ENCODE measurements at places on chromosomes 12 and 14.

DNA sequence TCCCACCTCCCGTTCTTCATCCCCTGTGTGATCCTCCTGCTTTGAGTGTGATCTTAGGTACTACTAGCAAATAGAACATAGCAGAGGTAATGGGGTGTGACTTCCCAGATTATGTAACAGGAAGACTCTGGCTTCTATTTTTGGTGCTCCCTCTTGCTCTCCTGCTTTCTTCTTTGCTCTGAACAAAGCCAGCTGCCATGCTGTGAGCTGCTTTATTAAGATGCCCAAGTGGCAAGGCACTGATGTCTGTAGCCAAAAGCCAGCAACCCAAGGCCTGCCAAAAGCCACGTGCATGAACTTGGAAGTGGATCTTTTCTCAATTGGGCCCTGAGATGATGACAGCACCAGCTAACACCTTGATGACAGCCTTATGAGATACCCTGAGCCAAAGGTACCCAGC, 5.8 kb upstream of the MFAP5 start:
- DNase-seq = no peak

DNA sequence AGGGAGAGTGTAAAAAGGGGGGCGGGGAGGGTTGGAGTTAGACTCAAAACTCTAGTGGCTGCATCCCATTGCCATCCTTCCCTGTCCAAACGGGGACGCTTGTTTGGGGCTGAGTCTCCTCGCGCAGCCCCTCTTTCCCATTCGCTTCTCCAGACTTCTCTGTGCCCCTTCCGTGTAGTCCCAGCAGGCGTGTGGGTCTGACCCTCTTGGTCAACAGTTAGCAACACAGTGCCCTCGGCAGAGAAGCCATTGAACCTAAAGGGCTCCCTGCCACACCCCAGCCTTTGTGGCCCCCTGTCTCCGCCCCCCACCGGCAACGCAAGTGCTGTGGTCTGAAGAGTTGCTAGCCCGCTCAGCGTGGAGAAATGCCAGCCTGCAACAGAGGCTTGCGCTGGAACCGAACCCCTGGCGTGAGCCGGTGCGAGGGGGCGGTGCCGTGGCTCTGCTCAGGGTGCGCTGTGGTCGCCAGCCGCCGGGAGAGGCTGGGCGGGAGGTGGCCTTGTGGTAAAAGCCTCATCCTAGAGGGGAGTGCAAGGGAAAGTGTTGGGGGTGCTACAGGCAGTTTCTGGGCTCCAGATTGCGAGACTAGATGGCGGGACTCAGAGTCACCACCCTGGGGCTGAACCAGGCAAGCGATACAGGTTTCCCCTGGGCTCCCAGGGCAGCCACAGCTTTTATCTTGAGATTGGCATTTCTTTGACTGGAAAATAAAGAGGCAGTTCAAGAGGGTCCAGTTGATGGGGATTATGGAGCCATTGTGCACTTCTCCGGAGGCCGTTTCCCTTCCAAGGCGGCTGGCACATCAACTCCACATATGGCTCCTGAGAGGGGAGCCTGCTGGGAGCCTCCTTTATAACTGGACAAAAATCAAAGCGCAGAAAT, 2.1 kb downstream of the PLXNC1 start:
- peak; percentile 64 for DNase-seq

DNA sequence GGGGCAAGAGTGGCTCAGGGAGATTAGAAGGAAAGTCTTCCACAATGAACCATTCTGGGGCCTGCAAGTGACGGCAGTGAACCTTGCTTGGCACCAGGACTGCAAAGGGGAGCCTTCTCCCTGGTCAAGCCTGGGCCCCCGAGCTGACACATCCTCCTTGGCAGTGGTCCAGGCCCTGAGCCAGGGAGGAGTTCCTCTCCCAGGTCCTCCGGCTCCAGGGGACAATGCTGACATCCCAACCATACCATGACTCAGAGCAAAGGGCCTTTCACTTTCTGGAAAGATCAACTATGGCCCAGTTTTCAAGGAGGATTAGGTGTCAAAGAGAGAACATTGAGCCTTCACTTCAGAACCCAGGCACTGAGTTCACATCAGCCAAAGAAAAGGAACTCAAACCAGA, 756.5 kb upstream of the TBX3 start:
- DNase-seq = no peak

DNA sequence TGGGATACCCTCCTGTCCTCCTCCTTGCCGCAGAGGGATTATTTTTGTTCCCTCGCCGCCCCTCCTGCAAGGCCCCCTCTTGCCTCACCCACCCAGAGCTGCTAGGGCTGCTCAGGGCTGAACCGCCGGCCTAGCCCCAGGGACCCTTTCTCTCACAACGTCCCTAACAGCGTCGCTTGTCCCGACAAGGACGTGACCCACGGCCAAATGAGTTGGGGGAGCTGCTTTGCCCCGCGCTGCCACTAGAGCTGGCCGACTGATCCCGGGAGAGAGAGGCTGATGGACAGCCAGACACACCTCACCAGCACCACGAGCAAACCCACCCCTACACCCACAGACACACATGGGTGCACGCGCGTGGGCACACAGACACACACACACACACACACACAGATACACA, 154.6 kb upstream of the ALG10B start:
- DNase-seq = no peak

DNA sequence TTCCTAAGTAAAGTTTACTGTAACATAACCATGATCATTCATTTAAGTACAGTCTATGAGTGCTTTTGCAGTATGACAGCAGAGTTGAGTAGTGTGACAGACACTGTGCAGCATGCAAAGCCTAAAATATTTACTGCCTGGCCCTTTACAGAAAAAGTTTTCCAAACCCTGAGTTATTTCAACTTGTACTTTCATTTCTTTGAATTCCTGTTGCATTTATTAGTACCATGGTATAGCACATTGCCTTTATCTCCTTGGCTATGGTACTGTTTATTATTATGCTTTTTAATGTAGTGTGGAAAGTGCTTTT, 6.2 kb downstream of the ARHGAP5 start:
- DNase-seq = no peak

GRCh38 chr12:118053071-118053985, 7.7 kb downstream of the WSB2 start:
- no peak for DNase-seq

DNA sequence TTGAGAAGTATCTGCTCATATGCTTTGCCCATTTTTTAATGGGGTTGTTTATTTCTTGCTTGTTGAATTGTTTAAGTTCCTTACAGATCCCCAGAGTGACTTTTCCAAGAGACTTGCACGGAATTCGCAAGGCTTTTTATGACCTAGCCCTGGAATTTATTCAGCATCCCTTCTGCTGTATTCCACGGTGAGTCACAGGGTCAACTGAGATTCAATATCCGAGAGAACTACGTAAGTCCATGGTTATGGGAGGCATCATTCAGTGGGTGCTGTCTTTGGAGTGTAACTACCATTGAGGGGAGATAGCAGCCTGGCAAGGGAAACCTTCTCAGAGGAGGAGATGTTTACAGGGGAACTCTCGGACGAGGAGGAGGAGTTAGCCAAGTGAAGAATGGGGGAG, 20.9 kb upstream of the GPRC5A start:
- no peak for DNase-seq

DNA sequence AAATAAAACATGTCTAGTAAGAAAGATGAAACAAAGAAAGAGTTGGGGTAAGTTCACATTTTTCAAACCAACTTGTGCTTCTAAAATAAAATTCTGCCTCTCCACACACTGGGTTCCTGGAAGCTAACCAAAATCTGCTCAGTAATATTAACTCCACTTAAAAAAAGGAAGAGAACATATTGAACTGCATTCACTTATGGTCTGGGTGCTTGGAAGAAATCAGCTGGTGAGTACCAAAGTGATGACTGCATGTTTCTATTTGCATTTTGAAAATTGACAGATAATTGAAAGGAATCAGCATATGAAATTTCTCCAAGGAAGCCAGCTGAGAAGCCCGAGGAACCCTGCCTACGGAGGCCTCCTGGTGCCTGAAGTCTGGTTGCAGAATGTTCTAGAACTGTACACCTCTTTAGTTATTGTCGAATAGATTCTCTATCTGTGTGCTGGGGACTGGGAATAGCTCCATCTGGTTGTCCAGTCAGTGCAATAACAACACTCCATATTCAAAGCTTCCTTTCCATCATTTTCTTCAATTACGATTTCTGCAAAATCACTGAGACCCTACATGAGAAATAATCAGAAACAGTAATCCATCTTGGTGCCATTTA, 836.1 kb downstream of the VRK1 start:
- DNase-seq = no peak

DNA sequence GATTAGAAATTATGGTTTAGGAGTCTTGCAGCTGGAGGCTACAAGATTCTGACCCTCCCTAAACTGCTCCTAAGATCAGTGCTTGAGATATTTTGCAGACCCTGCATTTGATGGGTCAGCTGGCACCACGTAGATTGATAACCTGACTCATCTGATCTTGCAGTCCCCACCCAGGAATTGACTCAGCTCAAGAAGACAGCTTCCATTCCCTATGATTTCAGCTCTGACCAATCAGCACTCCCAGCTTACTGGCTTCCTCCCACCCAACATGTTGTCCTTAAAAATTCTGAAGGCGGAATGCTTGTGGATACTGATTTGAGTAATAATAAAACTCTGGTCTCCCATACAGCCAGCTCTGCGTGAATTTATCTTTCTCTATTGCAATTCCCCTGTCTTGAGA, 23.2 kb upstream of the MTHFD1 start:
- DNase-seq = no peak

DNA sequence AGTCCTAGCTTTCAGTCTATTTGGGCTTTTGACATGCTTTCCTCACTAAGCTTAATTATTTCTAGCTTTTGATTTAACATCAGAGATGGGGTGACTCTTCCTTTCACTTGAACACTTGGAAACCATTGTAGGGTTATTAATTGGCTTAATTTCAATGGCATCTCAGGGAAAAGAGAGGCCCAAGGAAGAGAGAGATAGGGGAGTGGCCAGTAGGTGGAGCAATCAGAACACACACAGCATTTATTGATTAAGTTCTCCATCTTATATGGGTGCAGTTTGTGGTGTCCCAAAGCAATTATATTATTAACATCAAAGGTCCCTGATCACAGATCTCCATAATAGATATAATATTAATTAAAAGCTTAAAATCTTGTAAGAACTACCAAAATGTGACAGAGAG, 1466.1 kb upstream of the SEL1L start:
- no peak for DNase-seq

GRCh38 chr12:94725375-94726168, 75.2 kb upstream of the TMCC3 start:
- no peak for DNase-seq

DNA sequence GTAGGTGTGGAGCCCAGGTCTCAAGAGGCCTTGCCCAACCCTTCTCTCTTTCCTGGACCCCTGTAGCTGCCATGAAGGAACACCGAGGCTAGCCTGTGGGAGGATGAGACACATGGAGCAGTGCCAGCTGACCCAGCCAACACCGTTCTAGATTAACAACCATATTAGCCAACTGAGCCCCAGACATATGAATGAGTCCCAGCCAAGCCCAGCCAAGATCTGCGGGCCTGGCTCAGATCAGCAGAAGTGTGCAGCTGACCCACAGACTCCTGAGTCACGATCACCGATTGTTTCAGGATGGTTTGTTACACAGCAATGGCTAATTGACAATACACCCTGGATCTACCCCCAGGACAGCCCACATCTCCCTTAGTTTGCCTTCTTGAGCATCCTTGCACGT, 82.1 kb downstream of the NTF3 start:
- no peak for DNase-seq

Data from pancreas (tissue), 10 donors.